Stimulated activated CD4-positive, alpha-beta T cell treated with anti-CD3 and anti-CD28 coated beads, Interleukin-4, amount 100 ng/mL, for 24 hours (primary cell): ENCODE measurements at places on chromosomes 12 and 14.

- no peak for DNase-seq
Measured at GRCh38 chr12:45426294-45426693, 210.4 kb downstream of the ANO6 start.

GRCh38 chr14:22469538-22470303 is 119.3 kb downstream of the DAD1 start:
- no peak for DNase-seq

- DNase-seq, result no peak
Measured at GRCh38 chr14:91143862-91144261, 30.0 kb downstream of the DGLUCY start.

GRCh38 chr12:5865397-5865796 is 79.7 kb downstream of the ANO2 start:
- no peak for DNase-seq

DNA sequence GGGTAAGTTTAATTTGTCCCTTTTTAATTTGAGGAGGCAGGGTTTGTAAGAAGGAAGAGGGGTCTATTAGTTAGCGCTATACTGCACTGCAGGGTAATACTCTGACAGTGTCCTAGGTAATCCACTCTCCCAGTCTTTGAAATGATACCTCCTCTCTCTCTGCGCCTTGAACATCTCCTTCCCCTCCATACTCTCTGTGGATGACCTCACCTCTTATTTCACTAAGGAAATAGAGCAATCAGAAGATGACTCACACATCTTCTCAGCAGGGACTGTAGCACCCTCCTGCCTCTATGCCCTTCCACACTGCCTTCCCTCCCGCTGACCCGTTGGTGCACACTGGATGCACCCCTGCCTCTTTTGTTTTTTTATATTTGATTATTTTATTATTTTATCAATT is 94.2 kb downstream of the GRIP1 start:
- DNase-seq, result no peak

- DNase-seq, result no peak
Measured at GRCh38 chr12:50239355-50239891, 43.9 kb downstream of the LIMA1 start.

GRCh38 chr14:84036840-84037239 is 1493.1 kb upstream of the FLRT2 start:
- no peak for DNase-seq

DNA sequence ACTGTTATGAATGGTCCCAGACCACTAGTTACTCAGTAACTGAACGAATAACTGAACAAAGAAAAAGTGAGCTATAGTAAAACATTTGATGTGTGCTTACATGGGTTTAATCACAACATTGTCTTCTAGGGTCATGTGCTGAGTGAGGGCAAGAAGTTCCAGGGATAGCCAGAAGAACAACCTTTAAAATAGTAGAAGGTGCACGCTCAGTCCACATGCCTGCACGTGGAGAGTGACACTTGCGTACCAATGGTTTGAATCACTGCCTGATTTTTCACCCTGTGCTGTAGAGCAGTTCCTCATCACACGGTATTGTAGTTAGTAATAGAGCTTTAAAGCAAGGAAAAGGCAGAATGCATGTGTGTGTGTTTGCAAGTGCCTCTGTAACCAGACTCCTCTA is 224.2 kb downstream of the EGLN3 start:
- DNase-seq, result no peak

- no peak for DNase-seq
Measured at GRCh38 chr14:101730626-101731186, 30.8 kb upstream of the PPP2R5C start.
